ENCODE measurements at places on chromosomes 7 and 10.
A peak's percentile ranks its signal among the peaks of the same experiment; 100 is the strongest.

- DNase-seq = no peak
Measured at GRCh38 chr7:70072220-70072619, 473.9 kb downstream of the AUTS2 start.

DNA sequence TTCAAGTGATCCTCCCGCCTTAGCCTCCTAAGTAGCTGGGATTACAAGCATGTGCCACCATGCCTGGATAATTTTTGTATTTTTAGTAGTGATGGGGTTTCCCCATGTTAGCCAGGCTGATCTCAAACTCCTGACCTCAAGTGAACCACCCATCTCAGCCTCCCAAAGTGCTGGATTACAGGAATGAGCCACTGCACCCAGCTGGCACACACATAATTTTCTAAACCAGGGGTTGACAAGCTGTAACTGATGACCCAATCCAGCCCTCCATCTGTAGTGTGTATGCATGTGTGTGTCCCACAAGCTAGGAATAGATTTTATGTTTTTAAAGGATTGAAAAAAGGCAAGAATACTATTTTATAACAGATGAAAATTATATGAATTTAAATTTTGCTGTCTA is 125.9 kb upstream of the INSYN2A start:
- no peak for DNase-seq

GRCh38 chr10:88800152-88801125 is 2.1 kb upstream of the LIPM start:
- DNase-seq = no peak

DNA sequence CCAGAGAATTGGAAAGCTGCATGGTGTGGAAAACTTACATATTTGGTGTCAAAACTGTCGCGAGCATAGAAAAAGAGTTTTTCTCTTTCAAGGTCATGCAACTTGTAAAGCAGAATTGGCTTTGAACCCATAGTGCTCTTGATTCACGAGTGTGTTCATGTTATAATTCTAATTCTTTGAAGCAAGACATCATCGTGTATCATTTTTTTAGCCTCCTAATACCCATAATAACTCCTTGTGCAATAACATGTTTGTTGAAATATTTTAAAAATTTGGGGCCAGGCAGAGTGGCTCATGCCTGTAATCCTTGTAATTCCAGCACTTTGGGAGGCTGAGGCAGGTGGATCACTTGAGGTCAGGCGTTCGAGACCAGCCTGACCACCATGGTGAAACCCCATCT is 4.2 kb downstream of the CCL24 start:
- DNase-seq = no peak

- DNase-seq = no peak
Measured at GRCh38 chr7:39617005-39617404, 6.4 kb upstream of the RALA start.

DNA sequence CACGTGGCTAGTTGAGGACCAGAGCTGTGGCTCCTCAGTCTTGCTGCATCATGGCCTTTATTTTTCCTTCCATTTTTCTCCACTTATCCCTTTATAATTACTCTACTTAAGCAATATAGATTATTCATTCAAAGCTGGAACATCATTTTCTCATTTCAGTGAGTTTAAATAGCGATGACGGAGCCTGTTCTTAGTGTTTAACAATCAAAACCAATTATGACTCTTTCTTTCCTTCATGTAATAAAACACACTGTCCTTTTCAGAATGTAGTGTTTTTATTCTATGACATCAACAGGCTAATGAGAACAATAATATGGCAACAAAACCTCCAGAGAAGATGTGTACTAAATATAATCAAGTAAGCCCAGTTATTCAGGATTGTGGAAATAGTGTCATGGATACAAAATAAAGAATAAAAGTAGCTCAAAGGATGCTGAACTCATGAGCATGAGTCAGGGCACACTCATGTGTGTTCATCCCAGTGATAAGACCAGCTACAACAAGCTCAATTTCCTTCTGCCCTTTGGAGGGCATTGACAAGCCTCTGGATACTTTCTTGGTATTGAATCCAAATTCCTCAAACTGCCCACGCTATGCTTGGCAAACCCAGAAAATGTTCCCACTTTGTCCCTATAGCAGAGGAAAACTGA is 188.4 kb downstream of the CYP26A1 start:
- DNase-seq = no peak

GRCh38 chr7:4822677-4823076 is 39.2 kb downstream of the PAPOLB start:
- DNase-seq = no peak

GRCh38 chr7:79298145-79298760 is 155.2 kb downstream of the MAGI2 start:
- DNase-seq = peak; percentile 52

DNA sequence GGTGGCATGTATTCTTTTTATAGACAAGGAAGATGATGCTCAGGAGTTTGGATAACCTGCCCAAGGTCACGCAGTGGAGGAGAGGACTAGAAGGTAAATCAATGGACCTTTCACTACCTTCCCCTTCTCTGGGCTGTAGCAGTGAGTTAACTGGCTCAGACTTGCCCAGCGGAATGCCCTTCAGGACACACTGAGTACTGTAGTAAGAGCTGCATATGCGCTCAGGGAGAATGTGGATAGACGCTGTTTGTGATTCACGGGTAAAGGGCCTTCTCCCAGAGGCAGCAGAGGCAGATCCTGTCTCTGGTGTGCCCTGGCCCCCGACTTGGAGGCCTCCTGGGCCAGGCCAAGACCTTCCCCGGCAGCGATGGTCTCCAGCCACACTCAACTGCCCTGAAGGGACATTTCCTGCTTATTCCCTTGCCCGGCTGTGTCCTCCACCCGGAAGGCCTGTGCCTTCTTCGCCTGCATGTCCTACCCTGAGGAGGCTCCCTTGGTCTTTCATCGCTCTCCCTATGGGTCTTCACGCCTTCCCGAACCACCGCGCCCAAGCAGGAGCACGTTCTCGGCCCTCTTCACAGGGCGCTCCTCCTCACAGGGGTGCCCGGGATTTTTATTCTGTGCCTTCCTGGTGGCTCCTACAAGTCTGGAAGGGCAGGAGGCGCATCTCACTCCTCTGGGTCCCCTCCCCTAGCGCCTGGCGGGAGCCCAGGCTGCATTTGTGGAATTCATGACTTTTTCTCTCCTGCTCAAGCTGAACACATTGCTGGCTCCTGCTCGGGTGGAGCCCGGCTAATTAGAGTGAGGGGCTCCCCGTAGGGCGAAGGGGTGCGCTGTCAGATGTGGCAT is 1.8 kb upstream of the IKZF1 start:
- DNase-seq = no peak

DNA sequence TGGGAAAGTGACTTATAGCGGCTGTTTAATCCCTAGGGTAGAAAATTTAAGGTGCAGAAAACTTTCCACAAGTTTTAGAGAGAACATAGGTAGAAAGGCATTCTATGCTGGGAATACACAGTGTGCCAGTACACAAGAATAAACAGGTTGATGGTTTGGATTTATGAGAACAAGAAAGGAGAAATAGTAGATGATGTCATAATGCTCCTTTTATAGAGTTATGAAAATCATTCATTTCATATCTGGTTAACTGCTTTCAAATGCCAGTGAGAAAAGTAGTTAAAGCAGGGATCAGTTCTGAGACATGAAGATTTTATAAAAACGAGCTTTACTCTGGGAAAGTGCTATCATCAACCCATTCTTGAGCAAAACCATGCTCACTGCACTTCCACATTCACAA is 311.4 kb downstream of the PARD3 start:
- DNase-seq = no peak

DNA sequence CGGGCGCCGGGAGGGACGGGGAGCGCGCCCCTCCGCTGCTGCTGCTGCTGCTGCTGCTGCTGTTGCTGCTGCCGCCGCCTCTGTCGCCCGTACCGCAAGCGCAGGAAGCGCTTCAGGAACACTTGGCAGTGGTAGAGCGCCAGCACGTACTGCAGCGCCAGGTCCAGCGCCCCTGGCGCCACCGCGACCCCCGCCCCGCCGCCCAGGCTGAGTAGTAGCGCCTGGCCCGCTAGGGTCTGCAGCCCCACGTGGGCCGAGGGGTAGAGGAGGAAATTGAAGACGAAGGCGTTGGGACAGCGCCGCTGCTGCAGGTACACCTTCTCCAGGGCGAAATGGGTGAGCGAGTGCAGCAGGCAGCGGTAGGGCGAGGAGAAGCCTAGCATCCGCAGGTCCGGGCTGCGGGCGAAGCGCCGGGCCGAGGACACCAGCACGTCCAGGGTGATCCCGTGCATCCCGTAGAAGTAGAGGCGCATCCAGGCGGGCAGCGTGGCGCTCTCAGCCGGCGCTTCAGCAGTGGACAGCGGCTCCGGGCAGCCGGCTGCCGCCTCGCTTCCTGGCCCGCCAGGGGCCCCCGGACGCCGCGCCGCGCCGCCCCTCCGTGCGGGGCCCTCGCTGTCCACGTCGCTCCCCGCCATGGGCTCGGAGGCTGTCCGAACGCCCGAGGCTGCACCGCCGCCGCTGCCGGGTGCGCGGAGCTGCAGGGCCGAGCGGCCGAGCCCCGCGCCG is at the start of gene TMEM229A:
TSS of gene TMEM229A (minus strand) at position 699 of the 726 bp plus-strand sequence. CDS start at position 635, 64 bp downstream.
- peak; percentile 77 for DNase-seq

DNA sequence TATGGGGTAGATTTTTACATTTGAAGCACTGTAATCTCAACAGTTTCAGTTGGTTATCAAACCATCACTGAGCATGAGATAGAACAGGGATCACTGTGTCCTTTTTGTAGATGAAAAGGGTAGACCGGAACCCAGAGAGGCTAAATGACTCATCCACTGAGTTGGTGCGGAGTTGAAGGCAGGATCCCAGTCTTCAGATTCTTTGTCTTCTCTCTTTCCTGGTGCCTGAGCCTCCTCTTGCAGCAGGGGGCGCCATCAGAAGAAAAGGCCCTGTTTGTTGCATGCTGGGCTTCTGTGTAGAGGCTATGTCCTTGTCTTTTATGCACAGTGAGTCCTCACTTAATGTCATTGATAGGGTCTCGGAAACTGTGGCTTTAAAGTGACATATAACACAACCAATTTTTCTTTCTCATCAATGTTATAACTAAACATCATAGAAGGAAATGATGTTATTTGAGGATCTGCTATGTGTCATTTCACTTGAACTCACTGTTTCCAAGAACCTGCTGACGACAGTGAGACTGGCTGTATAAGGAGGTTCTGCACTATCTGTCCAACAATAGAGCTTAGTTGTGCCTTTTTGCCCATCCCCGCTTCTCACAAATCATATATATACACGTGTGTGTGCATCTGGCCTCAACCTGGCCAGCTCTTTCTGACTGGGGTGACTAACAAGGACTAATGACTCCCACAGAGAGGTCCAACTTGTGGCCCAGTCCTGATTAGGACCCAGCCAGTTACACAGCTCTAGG is 14.3 kb downstream of the ZNF282 start:
- peak; percentile 66 for DNase-seq

DNA sequence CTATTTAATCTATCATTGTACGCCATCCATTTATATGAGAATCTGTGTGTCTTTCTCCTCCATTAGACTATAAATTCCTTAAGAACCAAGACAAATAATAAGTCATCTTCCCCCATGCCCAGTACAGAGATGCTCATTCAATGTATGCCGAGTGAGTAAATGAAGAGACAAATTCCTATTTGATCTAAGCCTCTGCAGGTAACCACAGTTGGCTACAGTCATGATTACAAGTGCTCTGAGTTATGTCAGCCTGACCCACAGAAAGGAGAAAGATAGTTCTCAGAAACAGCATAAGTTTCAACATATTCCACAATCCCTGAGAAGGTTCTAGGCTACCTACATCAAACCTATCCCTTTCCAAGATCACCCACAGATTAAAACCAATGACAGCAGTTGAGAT is 46.1 kb downstream of the MPP7 start:
- no peak for DNase-seq

- no peak for DNase-seq
Measured at GRCh38 chr7:119232091-119232490, 1007.6 kb downstream of the ANKRD7 start.

DNA sequence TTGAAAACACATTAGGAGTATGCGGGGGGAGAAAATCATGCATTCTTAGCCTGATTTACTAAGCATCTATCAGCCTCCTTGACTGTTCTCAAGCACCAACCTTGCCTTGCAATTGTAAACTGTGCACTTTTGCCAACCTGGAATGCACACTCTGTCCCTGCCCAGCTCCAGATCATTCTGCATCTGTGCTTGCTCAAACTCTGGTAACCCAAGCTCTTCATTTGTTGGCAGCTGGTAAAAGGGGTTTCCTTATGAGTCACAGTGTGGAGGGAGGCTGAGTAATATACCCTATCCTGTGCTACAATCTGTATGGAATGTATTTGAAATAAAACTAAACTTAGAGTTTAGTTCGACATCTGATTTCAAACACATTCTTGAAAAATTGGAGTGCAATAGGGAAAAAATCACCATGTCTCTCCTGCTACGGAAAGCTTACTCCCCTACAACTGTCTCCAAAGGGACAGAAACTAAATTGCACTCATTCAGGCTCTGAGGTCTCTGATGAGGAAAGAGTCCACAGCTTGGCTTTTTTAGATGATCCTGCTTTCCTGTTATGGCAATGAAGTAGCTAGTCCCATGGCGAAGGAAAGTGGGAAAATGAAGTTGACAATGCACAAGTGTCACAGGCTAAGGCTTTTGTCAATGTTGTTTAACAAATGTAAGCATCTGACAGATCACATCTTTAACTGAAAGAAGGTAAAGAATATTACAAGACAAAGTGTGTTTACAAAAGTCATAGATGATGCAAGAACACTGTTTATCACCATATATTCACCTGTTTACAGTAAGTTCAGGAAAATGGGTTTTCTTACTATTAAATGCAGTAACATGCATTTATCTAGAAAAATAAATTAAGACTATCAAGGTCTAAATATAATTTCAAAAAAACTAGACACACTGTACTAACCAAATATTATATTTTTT is 61.9 kb downstream of the TES start:
- no peak for DNase-seq

- no peak for DNase-seq
Measured at GRCh38 chr7:142793156-142793555, 22.4 kb downstream of the PRSS2 start.

- DNase-seq = no peak
Measured at GRCh38 chr7:36048902-36049240, 104.2 kb upstream of the EEPD1 start.

- DNase-seq = no peak
Measured at GRCh38 chr10:43024524-43024923, 52.3 kb upstream of the RET start.

DNA sequence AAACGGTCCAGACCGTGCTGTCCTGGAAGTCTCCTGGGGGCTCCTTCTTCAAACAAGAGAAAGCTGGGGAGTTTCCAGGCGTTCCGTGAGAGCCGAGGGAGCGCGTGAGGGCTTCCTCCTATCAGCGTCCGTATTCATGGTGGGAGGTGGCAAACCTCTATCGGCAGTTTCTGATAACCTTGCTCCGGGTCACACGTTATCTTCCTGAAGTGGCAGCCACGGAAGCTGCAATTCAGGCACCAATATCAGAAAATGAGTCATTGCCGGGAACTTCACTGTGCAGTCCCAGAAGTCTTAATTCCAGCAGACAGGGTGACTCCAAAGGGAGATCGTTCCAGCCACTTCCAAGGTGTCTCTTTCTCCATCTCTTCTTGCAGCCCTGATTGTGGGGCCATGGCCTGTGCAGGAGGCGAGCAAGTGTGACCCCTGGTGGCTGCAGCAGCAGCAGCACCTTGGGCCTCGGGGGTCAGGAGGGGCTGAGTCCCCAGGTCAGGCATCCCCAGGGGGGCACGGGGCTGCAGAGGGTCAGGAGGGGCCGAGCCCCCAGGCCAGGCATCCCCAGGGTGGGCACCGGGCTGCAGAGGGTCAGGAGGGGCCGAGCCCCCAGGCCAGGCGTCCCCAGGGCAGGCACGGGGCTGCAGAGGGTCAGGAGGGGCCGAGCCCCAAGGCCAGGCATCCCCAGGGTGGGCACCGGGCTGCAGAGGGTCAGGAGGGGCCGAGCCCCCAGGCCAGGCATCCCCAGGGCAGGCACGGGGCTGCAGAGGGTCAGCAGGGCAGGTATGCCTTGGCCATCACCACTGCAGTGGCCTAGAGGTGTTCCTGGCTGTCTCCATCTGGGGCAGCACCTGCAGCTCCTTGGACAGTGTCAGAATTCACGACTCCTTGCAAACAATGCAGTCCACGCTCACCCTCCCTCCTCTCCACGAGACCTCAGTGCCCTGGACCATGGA is 538.7 kb downstream of the DNAJB6 start:
- peak; percentile 36 for DNase-seq

Measured in BE2C (cell line).